CD4-positive, CD25-positive, alpha-beta regulatory T cell (primary cell): ENCODE measurements at places on chromosomes 16 and 17. TPM values are rescaled to one million over a fixed set of nuclear protein-coding genes. Genes with fewer than 3 reads are reported as not detected.

Gene NTN3
- not detected for total RNA-seq

DNA sequence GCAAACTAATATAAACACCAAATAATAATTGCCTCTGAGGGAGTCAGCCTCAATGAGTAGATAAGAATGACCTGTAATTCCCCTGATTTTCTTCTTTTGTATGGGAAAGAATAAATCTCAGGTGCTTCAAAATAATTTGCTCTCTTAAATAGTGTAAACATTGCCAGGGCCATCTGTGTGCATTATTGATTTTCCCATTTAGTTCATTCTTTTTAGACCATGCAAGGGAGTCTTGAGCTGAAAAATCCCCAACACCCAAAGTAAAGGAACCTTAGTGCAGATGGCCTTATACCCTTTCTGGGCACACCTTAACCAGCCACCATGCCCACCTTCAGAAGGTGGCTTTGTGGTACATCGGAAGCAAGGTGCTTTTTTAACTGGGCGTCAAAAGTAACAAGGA lies 267.2 kb downstream of the TMEM114 start:
- no peaks in the 10 kb centered on the region for H3K36me3 ChIP-seq
- no peak for DNase-seq
- H3K4me3 ChIP-seq: no peak overlapping the region
- no peaks in the 10 kb centered on the region for H3K27me3 ChIP-seq

Gene NEUROD2
- total RNA-seq: not detected

DNA sequence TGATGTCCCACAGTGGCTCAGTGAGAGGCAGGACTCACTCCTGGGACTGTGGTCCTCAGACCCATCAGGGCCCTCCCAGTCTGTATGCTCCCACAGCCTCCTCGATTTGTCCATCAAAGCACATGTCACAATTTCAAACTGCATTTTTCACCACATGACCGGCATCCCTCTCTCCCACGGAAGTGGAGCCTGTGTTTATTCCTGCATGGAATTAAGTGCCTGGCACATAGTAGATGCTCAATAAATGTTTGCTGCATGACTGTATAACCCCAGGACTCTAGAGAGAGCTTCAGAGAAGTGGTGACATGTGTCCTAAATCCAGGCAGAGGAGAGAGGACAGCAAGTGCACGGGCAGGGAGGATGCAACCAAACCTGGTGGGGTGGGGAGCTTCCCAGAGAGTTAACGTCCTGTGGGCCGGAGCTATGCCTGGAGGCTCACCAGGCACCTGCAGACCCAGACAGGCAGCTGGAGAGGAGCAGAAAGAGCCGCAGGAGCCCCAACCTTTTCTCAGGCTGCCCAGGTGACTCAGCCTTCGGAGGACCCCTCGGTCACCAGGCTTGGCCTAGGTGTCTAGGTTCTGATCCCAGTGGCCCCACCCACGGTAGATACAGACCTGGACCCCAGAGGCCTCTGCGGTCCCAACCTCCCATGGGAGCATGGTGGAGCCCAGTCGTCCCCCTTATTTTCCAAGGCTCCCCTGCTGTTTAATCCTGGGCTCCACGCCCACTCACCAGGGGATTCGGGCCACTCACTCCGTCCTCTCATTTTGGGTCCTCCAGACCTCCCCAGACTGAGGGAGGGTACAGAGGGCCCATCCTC lies 5.8 kb downstream of the CDH5 start:
- H3K27ac ChIP-seq: no peak overlapping the region
- H3K27me3 ChIP-seq: no peaks in the 10 kb centered on the region
- no peak for DNase-seq
- H3K4me3 ChIP-seq: no peak overlapping the region
- H3K4me1 ChIP-seq: no peaks in the 10 kb centered on the region
- H3K36me3 ChIP-seq: no peaks in the 10 kb centered on the region

Gene PPP1R27
- total RNA-seq: not detected

DNA sequence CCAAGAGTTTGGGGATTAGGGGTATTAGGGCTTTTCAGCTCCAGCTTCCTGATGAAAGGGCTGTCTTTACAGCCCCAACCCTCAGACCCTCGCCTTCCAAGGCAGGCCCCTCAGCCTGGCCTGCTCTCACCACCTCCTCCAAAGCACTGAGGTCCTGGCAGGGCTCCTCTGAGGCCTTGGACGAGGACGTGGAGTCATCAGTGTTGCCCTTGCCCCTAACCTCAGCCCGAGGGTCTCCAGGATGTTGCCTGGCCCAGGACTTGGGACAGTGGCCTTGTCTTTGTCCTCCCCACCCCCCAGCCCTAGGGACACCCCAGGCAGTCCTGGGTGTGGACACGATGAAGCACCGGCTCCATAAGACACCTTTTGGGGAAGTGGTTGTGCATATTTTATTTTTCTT lies 28.2 kb downstream of the B9D1 start:
- no peak overlapping the region for H3K4me3 ChIP-seq
- no peaks in the 10 kb centered on the region for H3K4me1 ChIP-seq
- no peak overlapping the region for H3K27ac ChIP-seq
- H3K27me3 ChIP-seq: no peaks in the 10 kb centered on the region
- no peaks in the 10 kb centered on the region for H3K36me3 ChIP-seq

Gene ETV4
- not detected for total RNA-seq

GRCh38 chr17:80447790-80448189 lies 28.6 kb downstream of the NPTX1 start:
- no peaks in the 10 kb centered on the region for H3K4me1 ChIP-seq
- no peak overlapping the region for H3K27ac ChIP-seq
- H3K4me3 ChIP-seq: no peak overlapping the region
- H3K27me3 ChIP-seq: no peaks in the 10 kb centered on the region

Gene CIBAR2
- total RNA-seq: not detected

GRCh38 chr16:86029131-86029741 lies 130.3 kb downstream of the IRF8 start:
- H3K4me3 ChIP-seq: no peak overlapping the region
- H3K4me1 ChIP-seq: no peaks in the 10 kb centered on the region
- H3K27ac ChIP-seq: no peak overlapping the region
- no peak for DNase-seq
- H3K27me3 ChIP-seq: no peaks in the 10 kb centered on the region

Gene CFAP52
- not detected for total RNA-seq

GRCh38 chr17:14864127-14864526 lies 401.0 kb downstream of the PMP22 start:
- no peaks in the 10 kb centered on the region for H3K4me1 ChIP-seq
- H3K36me3 ChIP-seq: no peaks in the 10 kb centered on the region
- H3K27ac ChIP-seq: no peak overlapping the region
- no peaks in the 10 kb centered on the region for H3K27me3 ChIP-seq
- H3K4me3 ChIP-seq: no peak overlapping the region

Gene MEOX1
- total RNA-seq: 15.3 TPM

Gene GNGT2
- total RNA-seq: 1.5 TPM

Gene BAIAP2
- total RNA-seq: 6.8 TPM

- H3K4me3 ChIP-seq: no peak overlapping the region
- H3K27me3 ChIP-seq: no peaks in the 10 kb centered on the region
- peaks cover 66% of the 10 kb centered on the region for H3K36me3 ChIP-seq
- no peak for DNase-seq
Measured at GRCh38 chr17:32209608-32210007, 56.0 kb upstream of the RHBDL3 start.

DNA sequence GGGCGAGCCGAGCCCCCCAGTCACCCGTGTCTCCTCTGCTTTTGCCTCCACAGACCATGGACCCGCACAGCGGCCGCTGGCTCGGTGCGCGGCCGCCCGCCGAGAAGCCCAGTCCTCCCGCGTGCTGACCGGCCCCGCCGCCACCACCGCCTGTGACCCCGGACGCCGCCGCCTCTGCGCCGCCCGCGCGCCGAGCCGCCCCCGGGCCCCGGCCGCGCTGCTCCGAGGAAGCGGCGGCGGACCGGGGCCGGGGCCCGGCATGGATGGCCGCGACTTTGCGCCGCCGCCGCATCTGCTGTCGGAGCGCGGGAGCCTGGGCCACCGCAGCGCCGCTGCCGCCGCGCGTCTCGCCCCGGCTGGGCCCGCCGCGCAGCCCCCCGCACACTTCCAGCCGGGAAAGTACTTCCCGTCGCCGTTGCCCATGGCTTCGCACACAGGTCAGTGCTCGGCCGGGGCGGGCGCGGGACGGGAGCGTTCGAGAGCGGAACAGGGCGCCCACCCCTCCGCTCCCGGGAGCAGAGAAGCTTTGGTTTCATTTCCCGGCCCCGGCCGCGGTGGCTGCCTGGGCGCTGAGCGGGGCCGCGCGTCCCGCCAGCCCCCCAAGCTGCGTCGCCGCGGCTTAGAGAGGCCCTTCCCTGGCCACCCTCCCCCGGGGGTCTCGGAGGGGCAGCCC lies 4.4 kb downstream of the BAHCC1 start:
- no peak overlapping the region for H3K4me3 ChIP-seq
- H3K36me3 ChIP-seq: no peaks in the 10 kb centered on the region
- H3K27me3 ChIP-seq: peaks cover 22% of the 10 kb centered on the region
- no peak overlapping the region for H3K27ac ChIP-seq
- peaks cover 57% of the 10 kb centered on the region for H3K4me1 ChIP-seq

Gene CX3CL1
- total RNA-seq: 0.15 TPM

DNA sequence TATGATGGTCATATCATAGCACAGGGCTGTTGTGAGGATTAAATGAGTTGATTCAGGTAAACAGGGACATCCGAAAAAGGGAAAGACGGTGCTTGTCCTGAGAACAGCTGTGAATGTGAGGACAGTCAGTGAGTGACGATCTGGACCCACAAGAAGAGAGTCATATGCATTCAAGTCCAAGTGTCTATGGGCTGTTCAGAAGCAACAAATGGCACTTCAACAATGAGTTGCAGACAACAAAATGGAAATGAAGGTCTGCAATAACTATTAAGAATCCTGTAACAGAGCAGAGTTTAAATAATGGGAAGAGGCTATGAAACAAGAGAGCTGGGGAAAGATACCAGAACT lies 100.3 kb downstream of the ADCY9 start:
- H3K27ac ChIP-seq: no peak overlapping the region
- no peaks in the 10 kb centered on the region for H3K27me3 ChIP-seq
- no peaks in the 10 kb centered on the region for H3K36me3 ChIP-seq
- H3K4me3 ChIP-seq: no peak overlapping the region
- no peaks in the 10 kb centered on the region for H3K4me1 ChIP-seq

DNA sequence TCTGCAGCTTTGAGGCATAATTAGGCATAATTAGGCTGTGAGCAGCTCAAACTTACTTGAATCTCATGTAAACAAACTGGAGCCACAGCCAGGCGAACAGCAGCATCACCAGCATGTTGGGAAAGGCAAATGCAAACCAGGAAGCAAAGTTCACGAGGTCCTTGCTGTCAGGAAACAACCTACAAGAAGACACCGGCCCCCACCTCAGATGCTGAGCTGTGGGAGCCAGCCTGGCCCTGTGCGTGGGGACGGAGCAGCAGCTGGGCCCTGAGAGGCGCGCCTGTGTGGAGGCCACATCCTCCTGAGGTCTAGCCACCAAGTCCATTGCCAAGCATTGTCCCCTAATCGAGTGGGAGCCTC lies 12.2 kb downstream of the SLC13A5 start:
- no peak overlapping the region for H3K4me3 ChIP-seq
- no peaks in the 10 kb centered on the region for H3K27me3 ChIP-seq
- no peaks in the 10 kb centered on the region for H3K4me1 ChIP-seq
- no peaks in the 10 kb centered on the region for H3K36me3 ChIP-seq
- no peak overlapping the region for H3K27ac ChIP-seq
- no peak for DNase-seq

GRCh38 chr16:58377932-58378331 lies 14.3 kb upstream of the GINS3 start:
- no peaks in the 10 kb centered on the region for H3K36me3 ChIP-seq
- no peak overlapping the region for H3K4me3 ChIP-seq
- no peaks in the 10 kb centered on the region for H3K4me1 ChIP-seq
- peaks cover 11% of the 10 kb centered on the region for H3K27me3 ChIP-seq
- no peak for DNase-seq

GRCh38 chr17:79159926-79160325 lies 85.3 kb downstream of the ENGASE start:
- no peak overlapping the region for H3K27ac ChIP-seq
- H3K36me3 ChIP-seq: no peaks in the 10 kb centered on the region
- H3K27me3 ChIP-seq: no peaks in the 10 kb centered on the region
- no peak overlapping the region for H3K4me3 ChIP-seq
- no peak for DNase-seq

Gene KCTD19
- not detected for total RNA-seq

DNA sequence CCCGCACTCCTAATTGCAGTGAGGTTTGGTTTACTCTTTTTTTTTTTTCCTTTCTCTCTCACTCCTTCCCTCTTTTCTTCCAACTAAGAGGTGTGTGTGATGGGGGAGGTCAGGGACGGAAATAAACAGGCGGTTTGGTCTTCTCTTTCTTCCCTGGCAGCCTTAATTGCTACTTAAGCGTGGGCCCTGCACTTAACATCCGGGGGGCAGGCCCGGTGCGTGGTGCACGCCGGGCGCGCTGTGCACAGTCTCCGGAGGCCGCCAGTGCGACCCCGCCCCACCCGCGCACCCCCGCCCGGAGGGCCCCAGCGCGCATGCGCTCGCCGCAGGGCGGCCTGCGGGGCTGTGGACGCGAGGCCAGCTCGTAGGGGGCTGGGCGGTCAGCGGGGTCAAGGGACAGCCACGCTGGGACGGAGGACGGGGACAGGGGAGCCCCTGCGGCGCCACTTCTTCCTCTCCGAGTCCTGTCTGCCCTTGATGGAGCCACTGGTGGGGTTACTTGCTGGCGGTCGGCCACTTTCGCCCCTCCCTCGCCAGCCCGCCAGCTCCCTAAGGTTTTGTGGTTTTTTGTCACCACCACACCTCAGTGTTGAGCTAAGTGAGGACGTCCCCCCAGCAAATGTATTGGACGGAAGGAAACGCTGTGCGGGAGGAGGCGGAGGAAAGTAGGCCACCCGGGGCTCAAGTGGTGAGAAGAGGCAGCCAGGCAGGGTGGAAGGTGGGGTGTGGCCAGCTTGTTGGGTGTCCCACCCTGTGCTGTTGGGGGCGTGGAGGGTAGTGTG lies 120.9 kb downstream of the MRM1 start:
- peak overlapping the region; percentile 79 for H3K4me3 ChIP-seq
- peak overlapping the region; percentile 80 for H3K27ac ChIP-seq
- DNase-seq: peak; percentile 92

DNA sequence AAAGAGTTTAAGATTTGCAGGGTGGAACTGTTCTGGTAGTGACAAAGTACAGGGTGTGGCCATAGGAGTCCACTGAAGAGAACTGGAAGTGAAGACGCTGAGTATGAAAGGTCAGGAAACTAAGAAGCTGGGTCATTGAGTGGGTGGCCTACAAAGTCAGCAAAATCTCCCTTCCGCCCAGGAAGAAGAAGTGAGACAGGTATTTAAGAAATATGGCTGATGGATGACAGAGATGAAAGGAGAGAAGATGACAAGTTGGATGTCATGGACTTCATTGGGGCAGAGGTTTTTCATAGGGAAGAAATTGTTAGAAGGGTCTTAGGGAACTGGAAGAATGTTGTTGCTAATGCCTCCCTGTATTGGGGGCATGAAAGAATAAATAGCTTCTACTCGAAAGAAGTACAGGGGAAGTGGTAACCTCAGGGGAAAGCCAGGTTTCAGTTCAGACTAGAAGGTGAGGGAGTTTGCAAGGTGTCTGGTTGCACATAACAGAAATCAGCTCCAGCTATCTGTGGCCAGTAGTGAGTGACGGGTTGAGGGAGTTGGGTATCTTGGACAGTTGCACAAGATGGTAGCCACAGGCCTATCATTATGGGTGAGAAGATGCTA lies 33.6 kb upstream of the MED13 start:
- no peak overlapping the region for H3K27ac ChIP-seq
- H3K4me1 ChIP-seq: peaks cover 11% of the 10 kb centered on the region
- peak overlapping the region; percentile 46 for H3K4me3 ChIP-seq
- DNase-seq: no peak
- H3K36me3 ChIP-seq: no peaks in the 10 kb centered on the region
- no peaks in the 10 kb centered on the region for H3K27me3 ChIP-seq

- no peak overlapping the region for H3K4me3 ChIP-seq
- H3K27ac ChIP-seq: no peak overlapping the region
- H3K27me3 ChIP-seq: peaks cover 2% of the 10 kb centered on the region
- peak; percentile 11 for DNase-seq
- no peaks in the 10 kb centered on the region for H3K4me1 ChIP-seq
Measured at GRCh38 chr17:55527540-55528118, 16.4 kb upstream of the SMIM36 start.
